ENCODE measurements at places on chromosomes 16 and 17. TPM values are rescaled to one million over a fixed set of nuclear protein-coding genes. Genes with fewer than 3 reads are reported as not detected.

DNA sequence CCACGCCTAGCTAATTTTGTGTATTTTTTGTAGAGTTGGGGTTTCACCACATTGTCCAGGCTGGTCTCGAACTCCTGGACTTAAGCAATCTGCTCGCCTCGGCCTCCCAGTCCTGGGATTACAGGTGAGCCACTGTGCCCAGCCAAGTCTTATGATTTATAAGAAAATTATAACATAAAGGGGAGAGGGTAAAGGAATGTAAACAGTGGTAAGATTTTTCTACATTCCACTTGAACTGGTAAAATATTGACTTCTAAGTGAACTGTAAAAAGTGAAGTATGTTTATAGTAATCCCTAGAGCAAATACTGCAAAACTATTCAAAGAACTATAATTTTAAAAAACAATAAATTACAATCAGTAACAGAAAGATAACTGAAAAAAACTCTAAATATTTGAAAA, 33.5 kb downstream of the C16orf87 start:
- no peak for DNase-seq
- H3K36me3 ChIP-seq, result no peaks in the 10 kb centered on the region
- no peaks in the 10 kb centered on the region for H3K27me3 ChIP-seq
- no peak overlapping the region for H3K27ac ChIP-seq
- H3K4me1 ChIP-seq, result peaks cover under 1% of the 10 kb centered on the region

DNA sequence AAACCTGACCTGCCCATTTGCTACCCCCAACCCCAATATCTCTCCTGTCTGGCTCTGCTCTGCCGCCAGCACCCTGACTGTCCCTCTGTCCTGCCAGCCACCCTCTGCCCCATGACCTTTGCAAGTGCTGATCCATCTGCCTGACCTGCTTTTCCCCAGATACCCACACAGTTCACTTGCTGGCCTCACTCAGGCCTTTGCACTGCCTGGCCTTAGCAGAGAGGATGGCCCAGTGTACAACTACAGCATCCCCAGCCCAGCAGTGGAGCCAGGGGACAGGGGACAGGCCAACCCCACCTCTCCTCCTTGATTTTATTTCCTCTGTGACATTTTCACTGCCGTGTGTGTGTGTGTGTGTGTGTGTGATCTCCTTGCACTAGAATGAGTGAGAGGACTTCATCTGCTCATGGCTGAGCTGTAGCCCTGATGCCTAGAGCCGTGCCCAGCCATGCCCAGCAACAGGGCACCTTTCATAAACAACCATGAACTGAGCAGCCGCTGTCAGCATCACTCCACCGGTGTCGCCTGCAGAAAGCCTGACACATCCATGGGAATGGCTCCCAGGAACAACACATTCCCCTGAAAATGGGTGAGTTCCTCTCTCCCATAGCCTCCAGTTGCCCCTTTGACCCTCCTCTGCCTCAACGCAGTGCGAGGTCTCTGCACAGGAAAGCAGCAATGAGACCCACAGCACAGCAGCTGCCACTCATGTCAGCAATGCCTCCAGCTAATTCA, 36.0 kb upstream of the RBFOX3 start:
- no peaks in the 10 kb centered on the region for H3K27me3 ChIP-seq
- no peak for DNase-seq
- H3K27ac ChIP-seq, result no peak overlapping the region
- no peaks in the 10 kb centered on the region for H3K4me1 ChIP-seq
- no peak overlapping the region for H3K4me3 ChIP-seq

DNA sequence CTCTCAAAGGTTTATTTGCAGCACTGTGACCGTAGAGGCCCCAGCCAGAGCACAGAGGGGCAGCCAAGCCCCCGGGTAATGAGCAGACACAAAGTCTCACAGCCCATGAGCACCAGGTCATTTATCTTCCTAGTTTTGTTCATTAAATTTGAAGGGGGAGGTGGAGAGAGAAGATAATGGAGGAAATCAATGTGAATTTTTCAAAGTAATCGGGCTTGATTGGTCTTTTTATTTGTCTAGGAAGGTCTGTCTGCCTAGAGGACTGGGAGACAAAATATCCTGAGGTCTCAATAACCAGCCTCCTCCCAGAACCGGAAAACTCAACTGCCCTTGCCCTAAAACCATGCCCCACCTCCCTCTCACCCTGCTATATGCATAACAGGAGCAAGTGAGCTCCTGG, 189.0 kb downstream of the SLC39A11 start:
- H3K4me1 ChIP-seq, result no peaks in the 10 kb centered on the region
- no peak overlapping the region for H3K27ac ChIP-seq

- H3K4me3 ChIP-seq, result peak overlapping the region; percentile 83
- H3K36me3 ChIP-seq, result no peaks in the 10 kb centered on the region
- H3K4me1 ChIP-seq, result peaks cover 72% of the 10 kb centered on the region
- DNase-seq, result no peak
- no peaks in the 10 kb centered on the region for H3K27me3 ChIP-seq
Measured at GRCh38 chr16:50697881-50698767, 4.7 kb downstream of the NOD2 start.

Gene HSD11B2
- total RNA-seq, result not detected

Gene LRRC37A
- 33.0 TPM for total RNA-seq

DNA sequence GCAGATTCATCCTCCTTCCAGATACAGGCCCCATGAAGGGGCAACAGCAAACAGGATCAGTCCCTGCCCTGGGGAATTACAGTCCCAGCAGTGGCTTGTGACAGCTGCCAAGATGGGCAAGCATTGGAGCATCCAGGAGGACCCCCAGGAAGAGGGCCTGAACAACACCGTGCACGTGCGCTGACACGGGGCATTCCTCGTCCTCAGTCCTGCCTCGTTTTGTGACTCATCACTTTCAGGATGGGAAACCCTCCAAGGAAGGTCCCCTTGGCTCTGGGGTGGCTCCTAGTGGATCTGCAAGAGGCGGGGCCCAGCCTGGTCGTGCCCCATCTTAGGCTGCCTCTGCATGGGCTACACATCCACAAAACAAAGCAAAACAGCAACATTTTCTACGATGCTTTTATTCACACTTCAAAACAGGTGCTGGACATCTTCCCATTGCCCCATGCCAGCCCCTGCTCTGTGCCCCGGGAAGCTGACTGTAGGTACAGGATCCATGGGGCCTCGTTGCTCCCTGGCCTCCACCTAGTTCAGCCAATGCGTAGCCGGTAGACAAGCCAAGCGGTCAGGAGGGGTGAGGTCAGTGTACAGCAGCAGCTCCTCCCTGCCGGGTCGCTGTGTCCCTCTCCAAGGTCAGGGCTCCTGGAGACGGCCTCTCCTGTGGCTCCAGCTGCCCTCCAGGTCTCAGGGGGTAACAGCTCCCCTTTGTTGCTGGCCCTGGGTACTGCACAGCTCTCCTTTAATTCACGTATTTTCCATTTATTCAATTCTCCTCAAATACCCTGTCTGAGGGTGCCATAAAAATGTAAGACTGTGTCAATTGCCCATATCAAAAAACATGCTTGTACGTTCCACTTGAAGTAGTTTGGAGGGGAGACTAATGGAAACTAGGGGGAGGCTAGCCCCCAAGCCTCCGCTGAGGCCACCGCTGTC, 32.2 kb downstream of the ACTG1 start:
- no peak overlapping the region for H3K27ac ChIP-seq
- peaks cover 26% of the 10 kb centered on the region for H3K4me1 ChIP-seq
- H3K4me3 ChIP-seq, result no peak overlapping the region
- peaks cover 4% of the 10 kb centered on the region for H3K27me3 ChIP-seq
- H3K36me3 ChIP-seq, result no peaks in the 10 kb centered on the region

All from CD4-positive, CD25-positive, alpha-beta regulatory T cell (primary cell).